ENCODE measurements at places on chromosomes 16 and 17.

GRCh38 chr16:21950782-21951521 lies 2.2 kb upstream of the UQCRC2 start:
- DNase-seq = no peak

- no peak for DNase-seq
Observed at GRCh38 chr17:74740173-74740572, 3.1 kb downstream of the RAB37 start.

DNA sequence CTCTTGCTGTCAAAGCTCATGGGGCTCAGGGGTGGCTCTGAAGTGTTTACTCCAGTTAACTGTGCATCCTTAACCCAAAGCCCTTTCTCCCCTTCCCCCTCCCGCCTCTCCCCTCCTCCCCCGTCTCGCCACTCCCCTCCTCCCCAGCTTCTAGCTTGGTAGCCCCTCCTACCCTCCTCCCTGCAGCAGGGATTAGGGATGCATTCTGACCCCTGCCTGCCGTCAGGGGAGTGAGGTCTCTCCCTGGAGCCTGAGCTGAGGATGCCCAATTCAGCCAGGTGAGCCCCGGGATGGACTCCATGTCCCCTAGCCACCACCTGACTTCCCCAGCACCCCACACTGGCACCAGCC lies 1.6 kb downstream of the HS3ST6 start:
- no peak for DNase-seq

DNA sequence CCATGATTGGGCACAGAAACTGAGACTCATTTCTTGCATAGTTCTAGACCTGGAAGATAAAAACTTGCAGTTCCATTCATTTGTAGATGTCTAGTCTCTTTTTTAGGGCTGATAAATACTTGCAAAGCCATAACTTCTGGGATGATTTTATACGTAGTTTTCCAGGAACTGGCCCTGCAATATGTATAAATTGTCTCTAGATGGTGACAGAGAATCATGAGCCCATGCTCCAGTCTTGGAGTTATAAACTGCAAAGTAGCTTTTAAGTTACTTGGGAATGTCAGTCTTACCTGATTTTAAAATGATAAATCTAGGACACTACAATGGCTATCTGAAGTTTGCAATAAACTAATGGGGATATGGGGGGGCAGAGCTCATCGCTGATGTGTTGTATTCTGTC lies 3.0 kb upstream of the ADAMTS18 start:
- no peak for DNase-seq

- peak; percentile 50 for DNase-seq
Observed at GRCh38 chr17:75877752-75878173, 618 bp downstream of the TRIM47 start.

DNA sequence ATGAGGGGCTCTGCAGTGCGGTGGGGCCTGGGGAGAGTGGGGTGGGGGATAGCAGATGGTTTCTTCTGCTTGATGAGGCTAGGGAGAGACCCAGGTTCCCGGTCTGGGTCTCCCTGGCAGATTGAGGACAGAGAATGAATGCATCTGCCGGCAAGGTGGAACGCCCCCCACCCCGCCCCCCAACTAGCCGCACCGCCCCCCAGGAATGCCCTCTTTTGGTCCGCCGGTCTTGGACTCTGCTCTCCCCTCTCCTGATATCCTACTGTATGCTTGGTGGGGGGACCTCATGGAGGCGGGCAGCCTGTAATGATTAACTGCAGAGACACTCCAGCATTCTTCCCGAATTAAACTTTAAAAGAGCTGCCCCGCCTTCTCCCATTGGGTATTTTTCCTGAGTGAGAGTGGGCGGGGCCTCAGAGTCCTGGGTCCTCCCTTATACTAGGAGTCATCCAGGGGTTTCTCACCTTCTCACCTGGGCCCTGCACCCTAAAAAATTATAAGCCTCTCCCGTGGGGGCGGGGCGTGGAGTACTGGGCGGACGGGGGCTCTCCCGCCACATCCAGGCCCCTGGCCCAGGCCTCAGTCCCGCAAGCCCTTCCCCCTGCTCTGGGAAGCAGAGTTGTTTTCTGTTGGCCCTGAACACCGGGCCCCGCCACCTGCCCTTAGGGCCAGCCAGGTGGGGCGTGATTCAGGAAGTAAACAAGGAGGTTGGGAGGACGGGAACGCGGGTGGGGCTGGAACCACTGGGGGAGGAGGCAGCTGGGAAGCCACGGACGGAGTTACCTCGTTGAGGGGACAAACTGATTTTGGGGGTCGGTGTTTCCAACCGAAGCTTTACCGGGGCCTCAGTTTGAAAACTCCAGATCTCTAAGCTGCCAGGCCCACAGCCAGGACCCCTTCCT lies 1.5 kb downstream of the GRB7 start:
- DNase-seq = no peak

- no peak for DNase-seq
Observed at GRCh38 chr16:86354641-86355513, 155.4 kb upstream of the FOXF1 start.

- DNase-seq = no peak
Observed at GRCh38 chr17:58960068-58960467, 146.6 kb downstream of the TRIM37 start.

GRCh38 chr17:7922269-7922844 lies 6.3 kb upstream of the RNF227 start:
- no peak for DNase-seq

DNA sequence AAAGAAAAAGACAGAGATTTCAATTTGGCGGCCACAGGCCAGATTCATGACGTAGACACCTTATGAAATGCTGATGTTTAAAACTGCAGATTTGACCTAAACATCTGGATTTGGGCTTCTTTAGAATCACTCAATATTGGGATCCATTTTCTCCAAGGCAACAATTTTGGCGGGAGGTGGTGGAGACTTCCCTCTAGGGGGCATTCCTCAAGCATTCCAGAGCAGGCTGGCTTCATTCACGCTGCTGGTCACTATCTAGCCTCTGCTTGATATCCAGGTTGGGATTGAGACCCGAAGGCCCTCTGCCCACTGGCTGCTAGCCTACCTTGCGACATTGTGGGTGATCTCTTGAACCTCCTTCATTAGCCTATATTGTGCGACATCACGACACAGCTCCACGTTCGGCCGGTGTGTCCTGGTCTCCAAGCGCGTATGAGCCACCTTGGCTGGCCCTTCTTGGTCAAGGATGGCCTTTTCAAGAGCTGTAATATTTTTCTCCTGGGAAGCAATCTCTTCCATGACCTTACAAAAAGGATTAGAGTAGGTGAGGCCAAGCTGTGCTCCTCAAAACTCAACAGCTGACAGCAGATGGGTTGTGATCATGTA lies 24.5 kb downstream of the FBXO39 start:
- no peak for DNase-seq

GRCh38 chr17:18087610-18088491 lies at the start of gene DRG2:
DRG2 (plus strand) TSS chr17:18087948; CDS start chr17:18088024, 76 bp downstream.
- DNase-seq = peak; percentile 90

DNA sequence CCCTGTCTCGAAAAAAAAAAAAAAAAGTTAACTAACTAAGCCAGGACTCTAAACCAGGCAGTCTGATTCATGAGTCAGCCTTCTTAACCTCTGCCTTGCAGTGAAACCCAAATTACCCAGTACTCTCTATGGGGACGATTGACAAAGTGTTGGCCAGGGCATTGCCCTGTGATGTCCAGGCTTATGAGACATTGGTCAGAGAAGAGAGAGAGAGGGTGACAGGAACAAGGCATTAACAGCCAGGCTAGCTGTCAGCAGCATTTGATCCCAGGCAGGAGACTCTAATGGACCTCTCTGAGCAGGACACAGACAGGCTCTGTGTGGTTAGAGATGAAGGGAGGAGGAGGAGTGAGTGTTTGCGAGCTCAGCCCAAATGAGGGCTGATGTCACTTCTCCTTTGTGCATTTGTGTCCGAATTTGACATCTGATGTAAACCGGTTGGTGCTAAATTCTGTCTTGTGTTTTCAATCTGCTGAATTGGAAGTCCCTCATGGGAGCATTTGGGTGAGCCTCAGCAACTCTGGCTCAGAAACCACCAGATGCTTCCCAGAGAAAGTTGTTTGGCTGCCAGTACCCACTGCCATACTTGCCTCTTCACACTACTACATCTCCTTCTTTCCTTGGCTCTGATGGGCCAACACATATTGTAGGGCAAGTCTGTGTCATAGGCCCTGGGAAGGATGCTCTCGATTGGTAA lies 4.3 kb upstream of the MYL4 start:
- DNase-seq = no peak

DNA sequence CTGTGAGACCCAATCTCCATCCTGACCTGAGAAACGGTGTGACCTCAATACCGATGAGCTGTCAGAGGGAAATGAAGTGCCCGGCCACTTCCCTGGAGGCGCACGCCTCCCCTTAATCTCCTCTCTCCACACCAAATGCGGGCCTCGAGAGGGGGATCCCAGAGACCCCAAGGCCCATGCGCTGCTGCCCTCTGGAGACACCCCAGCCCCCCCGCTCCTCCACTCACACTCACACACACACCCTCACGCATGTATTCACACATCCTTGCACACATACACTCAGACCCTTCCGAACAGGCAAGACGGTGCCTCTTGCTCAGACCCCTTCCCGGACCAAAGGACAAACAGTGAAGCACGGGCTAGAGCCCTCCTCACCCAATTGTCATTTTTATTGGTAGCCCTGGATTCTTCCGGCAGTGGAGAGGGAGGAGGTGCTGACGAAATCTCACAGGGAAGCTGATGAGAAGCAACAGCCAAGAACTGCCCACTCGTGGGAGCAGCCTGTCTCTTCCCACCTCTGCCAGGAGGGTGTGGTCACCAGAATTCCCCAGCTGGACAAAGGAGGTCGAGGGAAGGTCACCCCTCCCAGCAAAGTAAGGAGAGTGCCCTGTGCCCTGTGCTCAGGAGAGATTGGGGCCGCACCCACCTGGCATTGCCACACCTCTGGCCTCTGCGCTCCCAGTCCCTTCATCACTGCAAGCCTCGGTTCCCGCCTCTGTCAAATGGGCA lies 136.0 kb upstream of the TNRC6C start:
- DNase-seq = no peak

- no peak for DNase-seq
Observed at GRCh38 chr17:7838090-7839075, 4.4 kb downstream of the KDM6B start.

GRCh38 chr16:67156143-67156844 lies 3.4 kb downstream of the TRADD start:
- no peak for DNase-seq

DNA sequence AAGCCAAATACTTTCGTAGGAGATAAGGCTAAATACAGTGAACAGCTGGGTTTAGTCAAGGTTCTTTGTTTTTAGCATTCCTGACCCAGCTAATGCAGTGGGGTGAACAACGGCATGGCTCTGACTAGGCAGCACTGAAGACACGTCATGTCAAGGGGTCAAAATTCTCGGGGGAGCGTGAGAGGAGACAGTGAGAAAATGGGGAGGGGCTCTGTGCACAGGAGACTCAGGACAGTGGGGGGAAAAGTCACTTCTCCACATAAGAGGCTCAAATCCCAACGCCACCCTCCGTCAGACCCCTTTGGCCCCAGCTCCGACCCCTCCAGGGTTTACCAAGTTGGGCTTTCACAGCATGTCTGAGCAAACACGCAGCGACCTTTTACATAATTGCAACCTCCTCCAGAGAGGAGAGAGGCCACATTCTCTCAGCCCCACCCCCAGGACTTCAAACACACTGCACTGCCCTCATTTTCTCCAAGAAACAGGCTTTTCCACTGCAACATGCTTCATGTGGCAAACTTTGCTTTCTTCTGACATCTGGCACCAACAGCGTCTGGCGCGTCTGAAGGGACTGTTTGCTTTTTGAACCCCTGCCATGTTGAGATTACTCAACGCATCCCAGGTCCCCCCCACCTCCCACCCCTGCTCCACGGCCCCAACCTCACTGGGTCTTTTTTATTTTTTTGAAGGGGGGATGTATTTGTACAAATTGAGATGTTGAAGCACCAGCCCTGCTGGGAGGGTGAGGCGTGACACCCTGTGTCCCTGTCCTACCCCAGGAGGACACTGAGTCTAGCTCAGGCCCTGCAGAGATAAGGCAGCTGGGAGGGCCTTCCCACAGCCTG lies 30.0 kb downstream of the AXIN2 start:
- no peak for DNase-seq

DNA sequence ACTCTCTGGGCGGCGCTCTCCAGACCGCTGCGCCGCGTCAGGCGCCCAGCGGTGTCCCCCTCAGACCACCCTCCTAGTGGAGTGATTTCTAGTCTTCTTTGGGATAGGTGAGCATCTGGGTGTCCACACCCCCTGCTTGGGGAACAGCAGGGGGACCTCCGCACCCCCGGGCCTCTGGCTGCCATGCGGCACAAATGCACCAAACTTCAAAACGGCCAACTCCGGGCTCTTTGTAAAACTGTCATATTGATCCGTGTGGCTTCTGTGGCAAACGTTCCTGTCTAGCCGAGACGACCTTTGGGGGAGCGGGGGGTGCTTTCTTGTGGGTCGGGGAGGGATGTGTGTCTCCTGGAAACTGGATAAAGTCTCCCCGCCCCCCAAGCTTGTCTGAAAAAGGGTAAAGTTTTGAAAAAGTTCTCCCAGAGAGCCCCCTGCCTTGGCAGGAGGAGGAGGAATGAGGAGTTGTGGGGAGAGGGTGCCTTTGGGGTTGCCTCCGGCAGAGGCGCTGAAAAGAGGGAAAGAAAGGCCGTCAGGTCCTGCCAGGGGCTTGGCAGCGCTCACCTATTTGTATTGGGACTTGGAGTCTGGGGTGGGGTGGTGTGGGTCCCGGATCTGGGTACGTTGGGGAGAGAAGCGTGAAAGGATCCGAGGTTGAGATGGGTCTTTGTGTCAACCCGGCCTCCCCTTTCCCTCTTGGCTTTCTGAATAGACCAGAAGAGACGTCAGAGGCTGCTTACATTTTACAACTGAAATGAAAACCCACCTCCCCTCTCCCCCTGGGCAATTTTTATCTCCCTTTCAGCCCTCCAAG lies 2.2 kb upstream of the CHD3 start:
- peak; percentile 34 for DNase-seq

- DNase-seq = no peak
Observed at GRCh38 chr17:80432961-80433550, 18.1 kb downstream of the ENDOV start.

- no peak for DNase-seq
Observed at GRCh38 chr16:31118223-31119155, 1.0 kb downstream of the KAT8 start.

DNA sequence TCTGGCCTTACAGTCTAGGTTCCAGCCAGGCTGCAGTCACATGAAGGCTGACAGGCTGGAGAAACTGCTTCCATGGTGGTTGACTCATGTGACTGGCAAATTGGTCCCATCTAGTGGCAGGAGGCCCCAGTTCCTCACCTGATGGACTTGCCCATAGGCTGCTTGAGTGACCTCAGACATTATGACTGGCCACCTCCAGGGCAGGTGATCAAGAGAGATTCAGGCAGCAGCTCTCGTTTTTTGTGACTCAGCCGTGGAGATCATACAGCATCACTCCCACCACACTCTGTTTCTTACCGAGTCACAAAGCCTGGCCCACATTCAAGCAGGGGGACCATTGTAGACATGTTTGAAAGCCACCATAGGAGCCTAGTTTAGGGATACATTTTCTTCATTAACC lies 34.5 kb downstream of the SIAH1 start:
- no peak for DNase-seq

Data from stimulated activated CD4-positive, alpha-beta T cell treated with anti-CD3 and anti-CD28 coated beads, TNF-alpha, amount 100 ng/mL, for 1 hour (primary cell).